ENCODE measurements at places on chromosomes 12 and 14. TPM values are rescaled to one million over a fixed set of nuclear protein-coding genes. Genes with fewer than 3 reads are reported as not detected.

PTPN6 gene
- 3.7 TPM for total RNA-seq

GRCh38 chr12:71730936-71731335, 23.7 kb upstream of the RAB21 start:
- H3K4me3 ChIP-seq = no peak overlapping the region
- DNase-seq = no peak
- no peaks in the 10 kb centered on the region for H3K36me3 ChIP-seq
- H3K4me1 ChIP-seq = no peaks in the 10 kb centered on the region

DNA sequence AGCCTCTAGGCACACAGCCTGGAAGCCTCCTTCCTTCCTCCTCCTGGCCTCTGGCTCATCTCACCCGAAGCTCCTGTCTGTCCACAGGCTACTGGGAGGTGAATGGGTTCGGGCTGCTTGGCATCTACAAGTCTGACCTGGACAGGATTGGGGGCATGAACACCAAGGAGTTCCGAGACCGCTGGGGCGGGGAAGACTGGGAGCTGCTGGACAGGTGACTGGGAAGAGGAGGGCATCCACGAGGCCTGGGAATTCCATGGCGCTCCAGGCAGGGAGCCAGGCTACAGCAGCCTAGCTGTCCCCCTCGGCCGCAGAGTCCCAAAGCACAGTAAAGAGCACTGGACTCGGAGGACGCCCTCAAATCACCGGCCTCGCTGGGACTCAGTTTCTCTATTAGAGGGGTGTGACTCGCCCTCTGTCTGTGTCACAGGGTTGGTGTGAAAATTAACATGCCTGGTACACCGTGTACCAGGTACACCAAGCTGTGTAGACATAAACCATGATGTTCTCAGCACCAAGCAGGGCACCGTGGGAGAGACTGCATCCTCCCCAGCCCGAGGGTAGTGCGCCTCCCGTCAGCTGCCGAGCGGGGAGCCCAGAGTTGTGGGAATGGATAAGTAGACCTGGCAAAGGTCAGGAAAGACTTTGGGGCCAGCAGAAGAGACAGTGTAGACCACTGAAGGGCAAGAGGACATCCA, 99.6 kb downstream of the B4GALNT3 start:
- no peak overlapping the region for H3K4me3 ChIP-seq
- H3K27ac ChIP-seq = no peak overlapping the region
- no peak for DNase-seq
- H3K36me3 ChIP-seq = peaks cover 16% of the 10 kb centered on the region
- H3K27me3 ChIP-seq = no peaks in the 10 kb centered on the region
- H3K4me1 ChIP-seq = no peaks in the 10 kb centered on the region

DNA sequence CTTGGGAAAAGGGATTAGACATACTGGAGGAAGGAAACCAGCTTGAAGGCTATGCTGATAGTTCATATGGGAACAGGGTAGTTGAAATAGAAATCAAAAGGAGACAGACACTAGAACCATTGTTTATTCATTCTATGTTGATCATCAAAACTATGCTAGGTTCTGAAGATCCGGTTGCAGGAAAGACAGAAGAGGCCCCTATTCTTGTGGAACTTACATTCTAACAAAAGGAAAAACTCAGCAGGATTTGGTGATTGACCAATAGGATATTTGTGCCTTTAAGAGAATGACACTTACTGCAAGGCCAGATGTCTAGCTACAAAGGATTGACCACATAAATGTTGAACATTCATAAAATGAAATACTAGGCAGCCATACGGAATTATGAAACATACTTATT, 179.2 kb downstream of the AKAP6 start:
- H3K4me3 ChIP-seq = no peak overlapping the region
- H3K27me3 ChIP-seq = no peaks in the 10 kb centered on the region
- no peaks in the 10 kb centered on the region for H3K36me3 ChIP-seq
- peak overlapping the region; percentile 82 for H3K27ac ChIP-seq
- no peaks in the 10 kb centered on the region for H3K4me1 ChIP-seq
- DNase-seq = no peak
